ENCODE measurements at places on chromosomes 12 and 14.
A peak's percentile ranks its signal among the peaks of the same experiment; 100 is the strongest.

GRCh38 chr14:97931273-97931672 is 1134.1 kb downstream of the VRK1 start:
- DNase-seq: no peak

DNA sequence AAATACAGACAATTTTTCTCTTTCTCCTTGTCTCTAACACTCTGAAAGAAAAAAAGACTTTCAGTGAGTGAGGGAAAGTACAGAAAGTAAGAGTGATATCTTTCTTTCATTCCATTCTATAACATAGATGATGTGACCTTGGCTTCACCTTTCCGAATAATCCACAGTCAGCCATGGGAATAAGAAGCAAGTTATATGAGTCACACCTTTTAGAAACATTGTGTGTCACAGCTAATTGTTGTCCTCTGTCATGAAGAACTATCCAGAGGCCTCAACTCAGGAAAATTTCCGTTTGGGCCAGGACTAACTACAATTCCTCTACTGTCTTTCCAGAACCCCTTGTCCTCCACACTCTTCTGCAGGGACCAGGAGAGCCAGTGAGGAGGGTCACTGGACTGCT is 209.7 kb upstream of the FAR2 start:
- no peak for DNase-seq

- no peak for DNase-seq
Measured at GRCh38 chr14:35875296-35875695, 49.2 kb downstream of the BRMS1L start.

DNA sequence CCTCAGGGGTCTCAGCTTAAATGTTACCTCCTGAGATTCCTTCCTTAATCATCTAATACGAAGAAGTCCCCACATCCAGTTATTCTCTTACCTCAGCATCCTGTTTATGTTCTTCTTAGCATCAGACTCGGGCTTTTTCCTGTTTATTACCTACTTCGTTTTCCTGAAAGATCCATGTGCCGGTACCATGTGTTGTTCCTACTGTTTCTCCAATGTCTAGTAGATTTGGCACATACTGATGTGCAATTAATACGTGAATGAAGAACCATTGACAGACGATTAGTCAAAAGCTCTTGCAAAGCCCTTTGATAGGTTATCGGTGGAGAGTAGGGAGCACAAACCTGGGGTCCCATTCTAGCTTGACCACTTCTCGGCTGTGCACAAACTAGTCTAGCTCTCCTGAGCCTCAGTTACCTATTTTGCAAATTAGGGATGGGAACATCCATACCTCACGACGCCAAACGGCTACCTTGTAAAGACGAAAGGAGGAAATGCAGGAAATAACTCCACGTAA is 735 bp upstream of the MAPKAPK5 start:
- DNase-seq: peak; percentile 73

DNA sequence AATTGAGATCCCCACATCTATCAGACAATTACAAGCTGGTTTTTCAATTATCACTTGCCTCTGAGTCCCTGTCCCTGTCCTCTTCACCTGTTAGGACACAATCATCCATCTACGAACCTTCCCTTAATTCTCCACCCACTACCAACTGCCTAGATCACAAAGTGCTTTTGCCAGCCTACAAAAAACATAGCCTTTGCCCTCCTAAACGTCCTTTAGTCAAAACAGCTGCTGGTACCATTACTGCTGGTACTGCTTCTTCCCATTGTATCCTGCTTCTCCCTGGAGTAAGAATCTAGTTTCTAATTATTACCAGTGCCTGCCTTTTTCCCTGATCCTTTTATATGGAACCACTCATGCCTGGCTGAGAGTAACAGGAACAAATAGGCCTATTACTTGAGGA is 82.1 kb downstream of the CPNE8 start:
- peak; percentile 29 for DNase-seq

DNA sequence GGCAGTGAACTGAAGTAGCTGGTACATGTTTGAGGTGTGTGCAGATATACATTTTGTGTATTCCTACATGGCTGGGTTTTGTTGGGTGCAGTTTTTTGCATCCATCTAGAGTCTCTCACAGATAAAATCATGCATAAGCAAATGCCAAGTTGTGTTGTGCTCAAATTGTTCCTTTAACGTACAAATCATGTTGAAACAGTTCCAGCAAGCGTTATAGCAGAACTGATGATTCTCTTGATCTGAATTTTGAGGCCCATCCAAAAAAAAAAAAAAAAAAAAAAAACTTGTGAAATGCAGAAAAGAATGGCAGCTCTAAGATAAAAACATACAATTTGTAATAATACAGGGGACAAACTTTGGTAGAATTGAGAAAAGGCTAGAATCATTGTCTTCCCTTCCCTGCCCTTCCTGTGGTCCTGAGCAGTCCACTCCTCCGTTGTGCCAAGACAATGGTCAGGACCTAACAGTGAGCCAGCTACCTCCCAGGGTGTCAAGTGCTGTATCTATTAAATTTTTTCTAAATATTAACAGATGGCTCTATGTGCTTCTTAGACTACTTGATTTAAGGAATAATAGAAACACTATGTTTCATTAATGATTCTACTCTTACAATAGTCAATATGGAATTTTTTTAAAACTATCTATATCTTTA is 122.1 kb downstream of the PLEKHA5 start:
- no peak for DNase-seq

GRCh38 chr14:104545942-104546501 is 33.5 kb upstream of the C14orf180 start:
- no peak for DNase-seq

DNA sequence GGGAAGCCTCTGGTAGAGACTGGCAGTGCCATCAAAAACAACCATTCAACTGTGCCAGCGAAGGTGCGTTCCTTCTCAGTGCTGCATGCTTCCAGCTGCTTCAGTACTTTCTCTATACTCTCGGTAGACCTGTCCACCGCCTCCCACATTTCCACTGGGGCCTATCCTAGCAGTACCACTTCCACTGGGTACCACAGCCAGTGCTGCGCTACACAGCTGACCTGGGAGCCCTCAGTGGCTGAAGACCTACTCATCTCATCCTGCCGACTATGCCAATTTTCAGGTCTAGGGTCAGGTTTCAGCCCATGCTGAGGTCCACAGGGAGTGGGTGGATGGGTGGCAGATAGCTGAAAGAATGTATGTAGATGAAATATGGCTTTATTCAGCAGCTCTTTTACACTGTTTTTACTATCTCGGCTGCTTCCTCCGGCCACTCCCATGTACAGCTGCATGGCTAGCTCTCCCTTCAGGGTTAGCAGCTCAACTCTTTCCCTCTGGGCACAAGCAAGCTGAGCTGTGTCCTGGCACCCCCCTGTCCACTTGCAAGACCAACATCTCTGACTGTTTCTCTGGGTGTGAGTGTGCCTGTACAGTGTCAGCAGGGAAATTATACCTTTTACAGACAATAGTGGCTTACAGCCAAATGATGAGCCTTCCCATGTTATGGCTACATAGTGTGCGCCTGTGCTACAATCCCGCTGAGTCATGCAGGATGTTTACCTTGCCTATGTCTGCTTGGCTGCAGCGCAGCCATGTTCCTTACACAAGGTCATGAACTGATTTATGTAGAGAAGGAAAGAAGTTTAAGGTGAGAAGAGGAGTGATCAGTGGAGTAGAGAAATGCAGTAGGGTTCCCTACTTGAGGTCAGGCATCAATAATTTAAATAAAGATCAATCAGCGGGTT is 125.7 kb upstream of the DDHD1 start:
- peak; percentile 79 for DNase-seq

GRCh38 chr12:6779708-6780432 is 7.5 kb downstream of the LAG3 start:
- no peak for DNase-seq

DNA sequence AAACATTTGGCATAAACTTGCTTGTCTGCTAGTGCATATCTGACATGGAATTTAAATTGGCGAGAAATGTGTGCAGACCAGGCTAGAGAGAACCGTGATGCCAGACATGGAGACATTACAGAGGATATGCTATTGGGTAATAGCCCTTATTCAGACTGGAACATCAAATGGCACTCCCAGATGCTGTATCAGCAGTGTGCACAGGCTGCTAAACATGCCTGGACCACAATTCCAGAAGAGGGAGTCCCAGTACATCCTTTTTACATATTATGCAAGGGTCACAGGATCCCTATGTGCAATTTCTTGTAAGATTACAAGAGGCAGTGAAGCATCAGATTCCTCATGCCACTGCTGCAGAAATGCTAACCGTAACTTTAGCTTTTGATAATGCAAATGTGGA is 354.5 kb upstream of the FOXG1 start:
- no peak for DNase-seq

GRCh38 chr12:86435053-86435452 is 178.9 kb upstream of the MGAT4C start:
- peak; percentile 20 for DNase-seq

DNA sequence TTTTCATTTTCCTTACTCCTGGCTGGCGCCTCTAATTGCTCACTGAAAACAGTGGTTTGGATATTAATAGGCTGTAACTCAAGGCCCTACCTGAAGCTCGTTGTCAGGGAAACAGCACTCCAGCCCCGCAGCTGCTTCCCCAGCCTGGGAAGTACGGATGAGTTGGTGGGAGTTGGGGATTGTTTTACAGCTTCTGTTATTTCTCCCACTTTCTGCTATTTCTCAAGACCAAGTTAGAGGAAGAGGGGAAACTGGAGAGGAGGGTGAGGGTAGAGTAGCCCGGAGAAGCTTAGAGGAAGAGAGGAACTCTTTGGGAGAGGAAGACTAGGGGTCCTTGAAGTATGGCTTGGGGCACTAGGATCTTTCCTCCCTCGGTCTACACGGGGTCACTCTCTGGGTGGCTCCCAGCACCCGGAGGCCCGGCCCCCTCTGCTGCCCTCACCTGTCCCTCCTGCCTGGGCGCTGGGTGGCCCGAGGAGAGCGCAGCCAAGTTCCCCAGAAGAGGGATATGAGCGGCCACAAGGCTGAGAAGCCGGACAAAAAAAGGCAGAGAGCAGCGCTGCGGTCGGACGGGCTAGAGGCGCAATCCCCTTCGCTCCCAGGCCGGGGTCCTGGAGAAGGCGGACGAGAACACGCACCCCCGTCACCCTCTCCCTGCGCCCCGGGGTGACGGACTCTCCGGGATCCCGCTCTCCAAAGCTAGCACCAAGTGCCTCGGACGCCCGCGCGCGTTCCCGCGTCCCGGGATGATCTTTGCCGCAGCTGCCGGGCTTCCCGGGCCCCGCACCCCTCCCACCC is 671 bp downstream of the SPTB start:
- peak; percentile 68 for DNase-seq

GRCh38 chr14:51430079-51430478 is 190.0 kb downstream of the TMX1 start:
- no peak for DNase-seq

DNA sequence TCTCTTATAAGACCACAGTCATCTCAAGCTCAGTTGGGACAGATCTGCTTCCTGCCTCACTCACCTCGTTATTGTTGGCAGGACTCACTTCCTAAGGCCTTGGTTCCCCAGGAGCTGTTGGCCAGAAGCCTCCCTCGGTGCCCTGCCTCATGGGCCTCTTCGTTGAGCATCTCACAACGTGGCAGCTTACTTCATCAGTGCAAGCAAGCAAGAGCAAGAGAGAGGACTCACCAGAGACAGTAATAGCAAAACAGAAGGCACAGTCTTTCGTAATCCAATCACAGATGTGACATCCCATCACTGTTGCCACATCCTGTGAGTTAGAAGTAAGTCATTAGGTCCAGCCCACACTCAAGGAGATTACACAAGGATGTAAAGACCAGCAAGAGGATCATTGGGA is 5.1 kb upstream of the NUMB start:
- DNase-seq: no peak

DNA sequence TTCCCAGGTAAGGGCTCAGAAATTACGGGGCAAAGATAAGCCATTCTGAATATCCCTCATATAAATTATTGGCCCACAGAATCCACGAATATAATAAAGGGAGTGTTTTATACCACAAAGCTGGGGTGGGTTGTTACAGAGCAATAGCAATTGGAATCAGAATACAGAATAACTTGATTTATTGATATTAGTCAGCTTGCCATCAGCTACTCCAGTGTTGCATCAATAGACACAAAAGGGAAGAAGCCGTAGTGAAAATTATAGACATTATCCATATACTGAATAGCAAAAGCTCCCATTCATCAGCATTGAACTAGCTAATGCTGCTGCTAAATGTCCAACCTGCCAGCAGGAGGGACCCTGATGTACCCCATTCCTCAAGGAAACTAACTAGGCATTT is 18.3 kb downstream of the MDGA2 start:
- DNase-seq: no peak

DNA sequence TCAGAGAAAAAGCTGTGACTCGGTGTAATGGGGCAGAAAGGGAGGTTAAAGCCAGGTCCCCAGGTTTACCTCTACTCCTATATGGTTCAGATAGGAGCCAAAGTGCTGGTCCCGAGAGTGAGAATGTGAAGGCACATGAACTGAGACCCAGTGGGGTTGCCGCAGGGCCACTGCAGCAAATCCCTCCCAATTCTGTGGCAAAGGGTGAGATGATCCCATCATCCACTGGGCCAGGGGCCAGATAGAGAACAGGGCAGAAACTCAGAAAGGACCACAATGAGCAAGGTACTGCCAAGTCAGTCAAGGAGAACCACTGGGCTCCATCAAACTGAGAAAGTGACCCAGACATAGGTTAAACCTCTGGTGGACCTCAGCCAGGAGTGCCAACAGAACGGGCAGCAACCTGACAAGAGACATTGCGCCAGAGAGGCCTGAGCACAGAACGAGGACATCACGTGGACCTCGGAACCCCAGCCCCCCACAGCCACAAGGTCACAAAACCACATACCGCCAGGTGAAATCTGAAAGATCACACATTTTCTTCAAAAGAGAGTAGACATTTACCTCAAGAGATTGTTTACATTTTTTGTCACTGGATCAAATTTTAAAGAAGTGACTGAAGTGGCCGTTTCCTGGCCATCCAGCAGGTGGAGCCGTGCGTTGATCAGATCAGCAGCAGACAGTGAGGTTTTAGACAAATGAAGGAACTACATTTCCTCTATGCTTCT is 20.5 kb upstream of the ITPR2 start:
- peak; percentile 91 for DNase-seq

GRCh38 chr12:18799561-18799960 is 61.6 kb downstream of the CAPZA3 start:
- DNase-seq: no peak

DNA sequence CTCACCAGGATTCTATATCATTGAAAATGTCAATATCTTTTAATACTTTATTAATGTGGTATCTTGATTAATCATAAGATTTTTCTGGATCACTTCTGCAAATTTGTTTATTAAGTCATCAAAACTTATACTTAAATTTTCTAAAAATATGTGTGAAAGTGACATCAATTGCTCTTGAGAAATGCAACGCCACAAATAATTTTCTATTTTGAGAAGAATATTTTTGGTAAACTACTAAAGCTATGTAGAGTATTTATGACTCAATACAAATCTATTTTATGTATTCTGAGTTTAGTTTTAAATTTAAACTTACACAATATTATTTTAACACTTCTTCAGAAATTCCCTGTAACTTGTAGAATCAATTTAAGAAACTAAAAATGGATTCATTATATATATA is 263.3 kb downstream of the RASSF9 start:
- no peak for DNase-seq
